Left lobe of liver (tissue), 2 donors: ENCODE measurements at places on chromosomes 5 and 9. TPM values are rescaled to one million over a fixed set of nuclear protein-coding genes. Genes with fewer than 3 reads are reported as not detected.
A peak's percentile ranks its signal among the peaks of the same experiment; 100 is the strongest.

DNA sequence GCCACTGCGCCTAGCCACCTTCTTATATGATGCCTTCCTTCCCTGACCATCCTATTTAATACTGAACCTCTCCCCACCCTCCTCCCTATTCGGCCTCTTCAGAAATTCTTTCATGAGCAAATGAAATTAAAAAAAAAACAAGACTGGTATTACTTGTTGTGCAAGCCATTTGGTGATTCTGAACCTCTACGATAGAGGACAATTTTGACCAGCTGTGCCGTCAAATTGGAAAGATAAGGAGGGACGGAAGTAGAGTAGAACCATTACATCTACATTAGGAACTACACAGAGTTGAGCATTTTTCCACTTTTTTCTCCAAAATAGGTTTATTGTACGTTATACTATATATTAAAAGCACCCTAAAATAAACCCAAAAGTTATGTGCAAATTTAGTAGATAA lies 2.9 kb downstream of the DHX29 start:
- no peak for DNase-seq

- no peak for DNase-seq
Measured at GRCh38 chr5:102991802-102992201, 128.1 kb downstream of the GIN1 start.

- DNase-seq, result no peak
Measured at GRCh38 chr5:160799184-160799583, 52.8 kb downstream of the ATP10B start.

GRCh38 chr5:138975098-138975847 lies 100.1 kb upstream of the LRRTM2 start:
- peak; percentile 45 for DNase-seq

- DNase-seq, result no peak
Measured at GRCh38 chr5:59790376-59790775, 103.2 kb downstream of the PDE4D start.

DNA sequence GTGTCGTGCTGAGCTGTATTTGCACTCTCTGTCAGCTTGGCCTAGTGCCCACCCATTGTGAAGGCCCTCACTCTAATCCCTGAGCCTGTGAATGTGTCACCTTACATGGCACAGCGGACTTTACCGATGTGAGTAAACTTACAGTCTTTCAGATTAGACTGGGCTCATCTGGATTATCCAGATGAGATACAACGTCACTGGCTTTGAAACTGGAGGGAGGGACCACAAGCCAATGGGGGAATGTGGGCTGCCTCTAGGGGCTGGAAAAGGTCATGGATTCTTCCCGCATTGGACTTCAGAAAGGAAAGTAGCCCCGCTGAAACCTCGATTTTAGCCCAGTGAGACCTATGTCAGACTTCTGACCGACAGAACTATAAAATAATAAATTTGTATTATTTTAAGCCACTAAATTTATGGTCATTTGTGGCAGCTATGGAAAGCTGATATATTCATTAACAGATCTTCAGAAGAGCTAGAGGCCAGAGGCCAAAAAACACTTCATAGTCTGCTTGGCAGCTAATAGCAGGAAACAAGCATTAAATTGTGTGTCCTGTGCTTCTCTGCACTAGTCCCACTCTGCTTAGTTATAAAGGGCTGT lies 139.0 kb upstream of the GAS1 start:
- DNase-seq, result no peak

GRCh38 chr9:78884611-78885150 lies 587.8 kb downstream of the PSAT1 start:
- no peak for DNase-seq

- no peak for DNase-seq
Measured at GRCh38 chr5:25619273-25619672, 974.5 kb upstream of the CDH10 start.

GRCh38 chr9:126934441-126934840 lies 19.9 kb downstream of the RALGPS1 start:
- DNase-seq, result no peak

DNA sequence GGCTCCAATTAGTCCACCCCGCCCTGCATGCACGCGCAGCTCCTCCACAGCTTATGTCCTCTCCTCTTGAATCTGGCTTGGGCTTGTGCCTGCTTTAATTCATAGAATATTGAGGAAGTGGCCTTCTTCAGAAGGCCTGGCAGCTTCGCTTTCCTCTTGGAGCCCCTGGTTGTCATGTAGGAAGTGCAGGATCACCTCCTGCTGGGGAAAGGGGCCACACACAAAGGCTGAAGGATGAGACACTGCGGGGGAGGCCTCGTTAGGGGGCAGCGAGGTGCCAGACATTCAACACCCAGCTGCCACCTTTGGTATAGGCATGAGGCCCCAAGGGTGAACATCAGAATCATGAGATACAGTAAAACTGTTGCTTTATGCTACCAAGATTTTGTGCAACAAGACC lies 2.7 kb upstream of the CNOT6 start:
- DNase-seq, result no peak

GRCh38 chr5:1793301-1793740 lies 6.3 kb downstream of the MRPL36 start:
- no peak for DNase-seq

GRCh38 chr5:170307575-170308465 lies 10.2 kb upstream of the LCP2 start:
- no peak for DNase-seq

The S1PR3 gene
- total RNA-seq, result 2.0 TPM

The COL23A1 gene
- total RNA-seq, result 1.2 TPM

The RUFY1 gene
- total RNA-seq, result 16.4 TPM
